Endodermal cell (in vitro differentiated cells): ENCODE measurements at places on chromosomes 6 and 20. TPM values are rescaled to one million over a fixed set of nuclear protein-coding genes. Genes with fewer than 3 reads are reported as not detected.

Gene MUC21
- total RNA-seq, result not detected in 3 replicates

Gene USP49
- total RNA-seq, result 15.0 to 18.9 TPM (median 15.7 TPM) in 3 replicates

Gene MANEA
- total RNA-seq, result 77.8 to 141 TPM (median 88.4 TPM) in 3 replicates

Gene CARMIL1
- total RNA-seq, result 20.5 to 30.9 TPM (median 28.7 TPM) in 3 replicates

Gene IRAK1BP1
- 4.4 to 6.4 TPM (median 5.9 TPM) in 3 replicates for total RNA-seq

Gene MTG2
- total RNA-seq, result 15.6 to 30.2 TPM (median 28.2 TPM) in 3 replicates

Gene IPCEF1
- total RNA-seq, result 2.5 and 2.8 TPM in 2 replicates

Gene LY6G6F
- total RNA-seq, result not detected in 2 replicates

Gene MEP1A
- total RNA-seq, result not detected in 3 replicates

Gene CDSN
- total RNA-seq, result not detected in 2 replicates

Gene MOXD1
- total RNA-seq, result 1.3 and 1.9 TPM in 2 replicates

- no peak for DNase-seq
Observed at GRCh38 chr6:147048930-147049329, 155.3 kb upstream of the STXBP5 start.

GRCh38 chr6:144294016-144294415 is 8.9 kb downstream of the UTRN start:
- no peak for DNase-seq

DNA sequence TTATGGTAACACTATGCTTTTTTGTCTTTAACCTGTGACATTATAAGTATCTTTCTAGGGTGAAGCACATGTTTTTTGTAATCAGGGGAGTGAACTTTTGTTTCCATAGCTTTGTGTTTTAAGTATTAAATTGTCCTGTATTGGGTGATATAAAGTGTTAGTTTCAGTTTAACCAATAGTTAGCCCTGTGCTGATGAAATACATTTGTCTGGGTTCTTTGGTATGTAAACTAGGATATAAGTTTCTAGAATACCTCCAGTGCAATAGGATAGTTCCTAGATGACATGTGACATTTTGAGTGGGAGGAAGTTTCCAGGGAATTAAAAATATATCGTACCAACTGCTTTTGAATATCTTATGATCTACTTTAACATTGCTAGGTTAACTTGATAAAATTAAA is 611.0 kb upstream of the MARCKS start:
- no peak for DNase-seq

- no peak for DNase-seq
Observed at GRCh38 chr6:128463942-128464341, 56.5 kb downstream of the PTPRK start.

DNA sequence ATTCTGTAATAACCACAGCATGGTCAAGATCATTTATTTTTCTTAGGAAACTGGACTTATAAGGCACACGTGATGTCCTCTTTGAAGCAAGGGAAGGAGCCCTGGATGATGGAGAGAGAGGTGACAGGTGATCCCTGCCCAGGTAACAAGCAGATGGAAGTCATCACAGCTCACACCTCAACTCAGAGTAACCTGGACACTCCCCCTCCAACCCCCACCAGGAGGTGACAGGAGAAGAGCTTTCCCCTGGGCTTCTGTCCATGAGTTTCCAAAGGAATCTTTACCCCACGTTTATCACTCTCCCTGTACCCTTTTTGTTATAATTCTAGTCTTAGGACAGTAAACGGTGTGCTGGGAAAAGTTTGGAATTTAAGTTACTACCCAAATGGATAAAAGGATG is 28.4 kb downstream of the ZNF334 start:
- DNase-seq, result no peak

GRCh38 chr6:56793938-56794337 is 151.2 kb upstream of the DST start:
- no peak for DNase-seq

- DNase-seq, result no peak
Observed at GRCh38 chr6:111727802-111728201, 122.1 kb upstream of the TRAF3IP2 start.

DNA sequence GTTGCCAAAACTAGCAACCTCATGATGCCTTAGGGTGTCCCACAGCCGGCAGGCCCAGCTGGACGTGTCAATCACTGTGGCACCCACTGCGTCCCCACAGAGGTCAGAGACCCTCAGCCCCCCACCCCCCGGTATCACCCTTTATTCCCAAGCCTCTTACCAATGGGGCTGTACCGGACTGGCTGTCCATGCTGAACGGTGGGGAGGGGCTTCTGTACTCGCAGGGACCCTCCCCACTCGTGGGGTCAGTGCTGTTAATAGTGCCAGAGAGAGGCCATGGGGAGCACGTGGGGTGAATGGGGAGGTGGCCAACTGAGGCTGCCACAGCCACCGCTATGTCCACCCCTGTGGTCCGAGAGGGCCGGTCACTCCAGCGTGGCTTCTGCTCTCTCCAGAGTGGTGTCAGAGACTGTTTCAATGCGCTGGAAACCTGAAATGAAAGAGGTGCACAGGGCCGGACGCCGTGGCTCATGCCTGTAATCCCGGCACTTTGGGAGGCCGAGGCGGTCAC is 68.6 kb downstream of the THBS2 start:
- peak; percentile 15 for DNase-seq

DNA sequence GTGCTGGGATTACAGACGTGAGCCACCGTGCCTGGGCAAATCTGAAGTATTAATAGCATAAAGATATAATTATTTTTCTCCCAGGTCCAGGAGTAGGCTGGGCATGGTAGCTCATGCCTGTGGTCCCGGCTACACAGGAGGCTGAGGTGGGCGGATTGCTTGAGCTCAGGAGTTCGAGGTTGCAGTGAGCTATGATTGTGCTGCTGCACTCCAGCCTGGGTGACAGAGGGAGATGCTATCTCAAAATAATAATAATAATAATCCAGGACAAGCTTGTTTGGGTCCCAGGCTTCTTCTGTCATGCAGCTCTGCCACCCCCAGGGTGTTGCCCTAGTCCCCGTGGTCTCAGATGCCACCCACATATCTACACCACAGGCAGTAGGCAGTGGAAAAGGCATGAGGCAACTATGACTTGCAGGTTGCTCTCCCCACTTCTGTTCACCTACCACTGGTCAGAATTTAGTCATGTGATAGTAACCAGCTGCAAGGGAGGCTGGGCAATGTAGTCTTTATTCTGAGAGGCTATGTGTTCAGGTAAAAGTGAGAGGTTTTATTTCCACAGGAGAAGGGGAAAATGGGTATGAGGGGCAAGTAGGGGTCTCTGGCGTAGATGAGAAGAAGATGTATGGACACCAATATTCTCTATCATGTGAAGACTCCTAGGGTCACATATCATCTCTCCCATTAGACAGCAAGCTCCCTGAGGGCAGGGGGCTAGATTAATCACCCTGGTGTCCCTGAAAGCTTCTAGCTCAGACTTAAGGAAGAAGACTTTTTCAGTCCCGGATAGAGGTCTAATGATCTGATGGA is 25.7 kb downstream of the TCF15 start:
- no peak for DNase-seq

- DNase-seq, result peak; percentile 54
Observed at GRCh38 chr6:2296781-2297180, 51.4 kb upstream of the GMDS start.

- no peak for DNase-seq
Observed at GRCh38 chr6:36042618-36043260, 15.1 kb downstream of the MAPK14 start.

DNA sequence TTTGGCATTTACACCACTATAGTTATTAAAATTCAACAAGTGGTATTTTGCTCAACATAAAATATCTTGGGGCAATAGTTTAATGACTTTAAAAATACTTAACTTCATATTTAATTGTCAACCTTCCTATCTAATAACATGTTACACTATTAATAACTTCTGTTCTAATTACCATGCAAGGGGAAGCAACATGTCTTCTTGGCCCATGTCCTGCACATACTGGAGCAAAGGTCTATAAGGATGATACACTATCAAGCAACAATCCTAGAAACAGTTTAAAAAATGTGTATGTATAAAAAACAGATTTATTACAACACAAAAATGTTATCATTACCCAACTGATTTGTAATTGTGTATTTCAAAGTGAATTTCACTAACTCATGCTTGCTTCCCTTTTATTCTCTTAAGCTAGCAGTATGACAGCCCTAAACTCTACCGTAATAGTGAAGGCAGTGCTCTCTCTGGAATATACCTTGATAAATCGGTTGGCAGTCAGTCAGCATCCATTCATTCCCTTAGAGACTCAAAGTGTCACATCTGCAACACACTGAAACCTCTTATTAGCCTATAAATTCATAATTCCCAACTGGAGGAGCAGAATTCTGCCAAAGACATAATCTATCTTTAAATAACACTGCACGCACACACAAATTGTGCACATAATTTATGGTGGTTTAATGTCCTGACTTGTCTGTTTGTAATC is 18.3 kb downstream of the CCNC start:
- no peak for DNase-seq

GRCh38 chr6:65126667-65127066 is 580.4 kb downstream of the EYS start:
- peak; percentile 74 for DNase-seq

DNA sequence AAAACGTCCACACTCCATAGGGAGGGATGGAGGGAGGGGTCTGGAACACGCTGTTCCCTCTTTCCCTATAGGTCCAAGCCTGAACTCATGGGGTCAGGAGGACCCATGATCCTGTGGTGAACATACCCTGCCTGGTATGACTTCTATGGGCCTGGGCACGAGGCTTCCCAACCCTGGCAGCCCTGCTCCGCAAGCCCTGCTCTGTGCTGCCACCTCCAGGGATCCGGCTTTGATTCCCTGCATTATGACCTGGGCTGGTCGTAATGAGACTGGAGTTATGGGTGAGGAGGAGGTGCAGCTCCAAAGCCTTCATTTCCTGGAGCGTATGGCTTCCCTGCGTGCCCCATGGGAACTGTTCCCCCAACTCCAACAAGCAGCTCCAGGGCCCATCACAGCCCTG is 54.9 kb downstream of the CDH22 start:
- DNase-seq, result peak; percentile 83

GRCh38 chr20:47117773-47118172 is 223.1 kb downstream of the EYA2 start:
- no peak for DNase-seq

DNA sequence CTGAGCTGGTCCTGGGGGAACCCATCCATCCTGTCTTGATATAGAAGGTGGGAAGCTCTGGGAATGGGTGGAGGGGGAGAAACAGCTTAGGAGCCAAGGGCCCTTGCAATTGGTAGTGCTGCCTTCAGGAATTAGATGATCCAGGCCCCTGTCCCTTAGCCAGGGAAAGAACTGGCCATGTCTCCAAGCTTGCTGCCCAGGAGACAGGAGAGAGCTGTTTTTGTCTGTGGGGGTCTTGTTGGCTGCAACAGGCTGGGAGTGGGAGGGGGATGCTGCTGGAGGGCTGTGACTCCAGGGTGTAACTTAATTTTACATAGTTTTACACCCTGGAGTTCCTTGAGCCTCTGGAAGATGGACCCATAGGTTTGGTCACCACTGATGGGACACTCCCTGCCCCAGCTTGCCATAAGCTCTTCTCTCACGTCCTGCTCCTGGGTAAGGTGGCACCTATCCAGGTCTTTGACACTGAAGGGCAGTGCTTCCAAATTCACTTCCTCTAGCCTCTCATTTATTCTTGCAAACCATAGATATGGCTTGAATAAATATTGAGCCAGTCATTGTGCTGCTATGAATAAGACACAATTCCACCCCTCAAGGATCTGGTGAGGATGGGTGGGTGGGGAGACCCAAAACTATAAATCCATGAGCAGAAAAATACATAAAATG is 16.8 kb downstream of the VEGFA start:
- no peak for DNase-seq
